ENCODE measurements at places on chromosomes 12 and 14.

GRCh38 chr14:97851428-97851995 is 1054.3 kb downstream of the VRK1 start:
- no peak for DNase-seq

DNA sequence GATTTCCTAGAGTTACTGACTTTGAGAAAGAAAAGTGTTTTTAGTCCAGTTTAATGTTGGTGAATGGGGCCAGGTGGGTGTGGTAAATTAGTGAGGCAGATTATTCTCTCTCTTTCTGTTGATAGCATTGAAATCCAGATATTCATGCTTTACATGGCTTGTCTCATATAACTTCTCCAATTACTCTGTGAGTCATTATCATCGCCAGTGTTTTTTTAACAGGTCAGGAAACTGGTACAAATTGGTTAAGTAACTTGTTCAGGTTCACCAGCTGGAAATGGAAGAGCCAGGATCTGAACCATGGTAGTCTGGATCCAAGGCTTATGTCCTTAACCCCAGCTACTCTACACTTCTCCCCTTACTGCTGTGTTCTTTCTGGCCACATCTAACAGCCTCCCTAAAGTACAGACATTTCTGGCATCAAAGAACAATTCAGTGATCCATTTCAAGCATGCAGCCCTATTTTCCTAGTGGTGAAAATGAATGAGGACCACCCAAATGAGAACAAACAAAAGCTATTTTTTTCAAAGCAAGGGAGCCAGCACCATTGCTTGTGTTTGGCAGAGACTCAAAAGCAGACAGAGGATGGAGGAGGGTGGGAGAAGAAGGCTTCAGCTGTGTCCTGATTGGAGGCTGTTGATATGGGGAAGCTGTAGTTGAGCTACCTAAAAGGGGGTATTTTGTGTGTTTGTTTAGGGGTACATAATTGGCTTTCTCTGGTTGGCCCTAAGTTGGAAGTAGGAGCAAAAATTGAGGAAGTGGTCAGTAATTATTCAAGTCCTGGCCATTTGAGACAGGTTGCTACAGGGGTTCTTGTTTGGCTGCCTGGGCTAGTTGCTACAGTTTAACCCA is 1.7 kb downstream of the IRAK3 start:
- no peak for DNase-seq

- no peak for DNase-seq
Observed at GRCh38 chr12:120263748-120264085, 1.8 kb downstream of the PXN start.

GRCh38 chr14:94612174-94612573 is at the start of gene SERPINA3:
SERPINA3 (plus strand) TSS chr14:94612391; CDS start chr14:94614442, 2,051 bp downstream.
- no peak for DNase-seq

DNA sequence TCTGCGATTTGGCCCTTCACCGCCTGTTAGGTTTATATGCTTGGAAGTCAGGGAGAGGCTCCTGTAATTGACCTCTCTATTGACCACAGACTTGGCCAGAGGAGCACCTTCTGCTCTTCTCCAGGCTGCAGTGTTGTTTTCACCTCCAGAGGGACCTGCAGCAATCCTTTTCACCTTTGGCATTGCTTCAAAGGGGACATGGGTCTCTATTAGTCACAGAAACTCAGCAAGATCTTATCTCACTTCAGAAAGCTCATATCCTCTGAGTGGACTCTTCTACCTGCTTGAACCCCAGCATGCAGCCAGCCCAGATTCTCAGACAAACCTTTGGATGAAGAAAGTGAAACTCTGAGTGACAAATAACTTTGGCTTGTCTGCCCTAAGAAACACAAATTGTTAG is 339.3 kb downstream of the NRXN3 start:
- no peak for DNase-seq

GRCh38 chr14:71554959-71555612 is 377.1 kb upstream of the RGS6 start:
- DNase-seq, result no peak

DNA sequence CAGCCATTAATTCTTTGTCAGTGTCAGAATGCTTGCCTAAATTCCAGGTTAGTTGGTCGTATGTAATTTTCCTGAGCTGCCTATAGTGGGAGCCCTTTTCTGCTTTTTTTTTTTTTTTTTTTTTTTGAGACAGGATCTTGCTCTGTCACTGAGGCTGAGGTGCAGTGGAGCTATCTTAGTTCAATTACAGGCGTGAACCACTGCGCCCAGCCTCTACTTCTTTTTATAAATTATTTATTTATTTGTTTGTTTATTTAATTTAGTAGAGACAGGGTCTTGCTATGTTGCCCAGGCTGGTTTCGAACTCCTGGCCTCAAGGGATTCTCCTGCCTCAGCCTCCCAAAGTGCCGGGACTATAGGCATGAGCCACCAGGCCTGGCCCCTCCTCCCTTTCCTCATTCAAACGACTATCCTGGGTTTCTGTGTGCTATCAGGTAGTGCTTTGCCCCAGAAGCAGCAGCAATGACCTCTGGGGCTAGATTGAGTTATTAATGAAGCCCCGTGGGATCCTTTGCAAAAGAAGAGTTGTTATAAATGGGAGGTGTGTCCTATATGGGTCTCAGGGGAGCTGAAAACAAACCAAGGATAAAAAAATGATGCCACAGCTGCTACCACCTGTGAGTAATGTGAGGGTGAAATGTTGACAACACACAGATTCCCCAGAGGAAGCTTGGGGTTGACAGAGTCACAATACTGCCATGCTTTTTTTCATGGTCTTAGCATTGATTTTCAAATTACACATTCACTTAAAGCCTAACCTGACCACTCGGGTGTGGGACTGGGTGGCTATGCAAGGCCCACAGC is 34.6 kb upstream of the NFKBIA start:
- no peak for DNase-seq
